ENCODE measurements at places on chromosomes 7 and 10.

- DNase-seq, result peak; percentile 5
These were observed 130.9 kb upstream of the ANKRD1 start for GRCh38 chr10:91051829-91052228.

GRCh38 chr10:113000442-113000841, 50.4 kb downstream of the TCF7L2 start:
- DNase-seq, result no peak

DNA sequence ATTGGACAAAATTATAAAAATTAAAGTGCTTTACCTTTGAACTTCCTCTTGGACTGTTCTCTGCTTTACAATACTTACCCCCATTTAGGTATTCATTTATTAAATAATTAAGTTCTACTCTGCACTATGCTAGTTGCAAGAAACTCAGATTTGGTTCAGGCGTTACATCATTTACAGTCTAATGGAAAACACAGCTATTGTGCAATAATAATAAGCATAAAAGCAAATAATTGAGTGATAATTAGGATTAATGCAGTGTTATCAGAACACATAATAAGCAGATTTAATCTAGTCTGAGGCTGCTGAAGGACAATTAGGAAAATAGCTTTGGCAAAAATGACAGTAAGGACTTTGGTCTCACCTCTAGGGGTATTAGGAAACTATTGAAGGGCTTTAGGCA, 493.2 kb upstream of the ADARB2 start:
- no peak for DNase-seq

DNA sequence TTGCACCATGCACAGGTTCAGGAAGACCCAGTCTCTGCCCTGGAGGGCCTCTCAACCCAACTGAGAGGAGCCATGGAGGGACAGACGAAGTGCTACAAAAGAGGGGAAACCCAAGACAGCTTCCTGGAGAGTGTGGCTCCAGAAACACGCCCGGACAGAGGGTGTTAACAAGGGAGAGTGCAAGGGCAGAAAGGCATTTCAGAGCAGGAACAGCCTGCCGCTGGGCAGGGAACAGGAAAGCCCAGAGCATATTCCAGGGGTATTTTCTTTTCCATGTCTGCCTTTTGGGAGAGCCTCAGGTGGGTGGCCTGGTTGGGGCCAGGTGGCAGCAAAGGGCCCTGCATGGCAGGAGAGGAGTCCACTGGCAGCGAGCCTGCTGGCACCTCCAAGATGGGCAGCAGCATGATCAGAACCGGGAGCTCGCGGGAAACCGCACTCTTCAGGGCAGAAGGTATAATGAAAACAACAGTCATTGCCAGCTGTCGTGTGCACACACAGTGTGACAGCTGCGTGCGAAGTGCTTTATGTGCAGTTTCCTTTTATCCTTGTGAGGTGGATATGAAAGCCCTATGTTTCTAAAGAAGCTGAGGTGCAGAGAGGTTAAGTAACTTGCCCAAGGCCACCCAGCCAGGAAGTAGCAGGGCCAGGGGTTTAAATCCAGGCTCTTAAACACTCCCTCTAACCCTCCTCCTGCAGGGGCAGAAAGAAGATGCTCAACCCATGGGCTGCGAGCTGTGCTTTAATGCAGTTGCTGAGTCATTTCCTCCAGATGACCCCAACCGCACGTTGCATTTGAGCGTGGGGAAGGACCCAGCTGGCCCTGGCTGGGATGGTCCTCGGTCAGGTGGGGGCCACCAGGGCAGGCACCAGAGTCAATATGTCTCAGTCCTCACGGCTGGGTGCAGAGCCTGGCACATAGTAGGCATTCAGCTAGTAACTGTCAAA, 128.6 kb downstream of the OAT start:
- DNase-seq, result no peak

- DNase-seq, result peak; percentile 72
These were observed at the start of gene DENND2A for GRCh38 chr7:140640727-140641523. Gene DENND2A, minus strand, starts transcription at chr7:140640813. Its CDS starts 38,416 bp downstream, at chr7:140602397.

DNA sequence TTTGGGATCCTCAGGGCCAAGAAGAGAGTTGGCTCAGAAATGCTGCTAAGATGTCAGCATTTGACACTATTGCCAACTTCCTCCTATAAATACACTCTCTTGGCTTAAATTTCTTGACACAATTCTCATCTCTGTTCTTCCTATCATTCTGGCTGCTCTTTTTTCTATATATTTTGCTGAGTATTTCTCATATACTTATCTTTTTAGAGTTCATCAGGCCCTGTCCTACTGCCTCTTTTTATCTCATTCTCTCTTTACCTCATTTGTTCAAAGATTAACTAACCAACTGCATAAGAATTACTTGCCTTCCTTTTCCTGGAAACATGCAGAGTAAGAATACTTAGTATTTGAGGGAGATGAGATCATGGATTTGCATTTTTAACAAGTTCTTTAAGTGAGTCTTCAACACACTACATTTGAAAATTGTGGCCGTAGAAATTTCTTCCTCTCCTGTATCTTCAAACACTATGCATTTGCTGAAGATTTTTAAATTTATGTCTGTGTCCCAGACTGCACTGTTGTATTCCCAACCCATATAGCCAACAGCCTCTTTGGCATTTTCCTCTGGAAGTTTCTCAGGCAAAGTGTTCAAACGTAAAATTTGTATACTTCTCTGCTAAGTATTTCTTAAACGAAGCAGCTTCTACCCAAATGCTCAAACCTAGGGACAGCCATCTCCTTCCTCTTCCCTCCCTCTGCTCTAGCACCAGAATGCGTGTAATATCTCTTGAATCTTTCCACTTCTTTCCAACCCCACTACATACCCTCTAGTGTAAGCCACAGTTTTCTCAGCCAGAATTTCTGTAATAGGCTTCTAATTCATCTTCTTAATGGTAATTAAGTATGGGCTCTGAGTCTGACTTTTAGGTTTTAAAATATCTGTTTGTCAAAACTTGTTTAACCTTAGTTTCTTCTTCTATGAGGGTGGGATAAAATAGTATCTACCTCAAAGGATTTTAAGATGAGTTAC, 35.5 kb downstream of the ARL4A start:
- no peak for DNase-seq

DNA sequence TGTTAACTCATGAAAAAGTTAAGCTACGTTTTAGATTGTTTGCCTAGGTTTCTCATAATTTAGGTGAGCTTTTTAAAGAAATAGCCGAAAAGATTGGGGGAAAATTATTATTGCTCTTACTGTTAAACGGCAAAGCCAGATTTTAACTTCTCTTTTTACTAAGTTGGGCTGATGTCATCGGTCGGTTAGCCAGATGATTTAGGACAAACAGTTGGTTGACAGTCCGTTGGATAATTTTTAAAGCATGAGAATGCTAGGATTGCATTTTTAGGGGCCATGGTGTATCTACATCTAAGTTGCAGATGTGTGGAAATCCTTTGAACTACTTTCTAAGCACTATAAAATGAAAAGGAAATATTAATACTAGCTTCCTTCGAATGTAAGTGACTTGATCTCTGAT, 280.9 kb upstream of the AKR1E2 start:
- no peak for DNase-seq

GRCh38 chr7:3243256-3243655, 57.8 kb upstream of the SDK1 start:
- no peak for DNase-seq

- no peak for DNase-seq
These were observed 85.3 kb downstream of the HECTD2 start for GRCh38 chr10:91495402-91495801.

- no peak for DNase-seq
These were observed 621 bp upstream of the FAM133B start for GRCh38 chr7:92590711-92591310.

- DNase-seq, result no peak
These were observed 25.2 kb downstream of the RAPGEF5 start for GRCh38 chr7:22331704-22332103.

DNA sequence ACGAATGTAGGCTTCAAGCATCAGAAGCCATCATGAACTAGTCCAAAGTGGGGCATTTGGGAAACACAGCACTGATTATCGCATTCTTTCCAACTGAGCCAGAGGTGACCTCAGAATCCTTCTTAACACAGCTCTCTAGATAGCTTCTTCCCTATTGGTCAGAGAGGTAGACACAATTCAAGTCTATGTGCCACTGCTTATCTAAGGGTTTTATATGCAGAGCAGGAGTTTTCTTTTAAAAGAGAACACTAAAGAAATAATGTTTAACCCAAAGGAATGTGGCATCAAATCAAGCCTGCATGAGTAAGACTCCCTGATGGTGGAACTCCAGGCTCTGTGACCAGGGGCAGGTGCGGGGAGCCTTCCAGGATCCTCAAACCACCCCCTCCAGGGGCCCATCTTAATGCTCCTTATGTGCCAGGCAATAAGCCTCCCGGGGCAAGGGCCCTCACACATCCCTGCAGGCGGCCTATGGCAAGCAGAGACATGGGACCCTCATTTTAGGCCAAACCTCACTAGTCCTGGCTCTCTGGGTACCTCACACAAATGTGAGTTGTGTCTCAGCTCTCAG, 13.8 kb downstream of the HSPA12A start:
- DNase-seq, result no peak

DNA sequence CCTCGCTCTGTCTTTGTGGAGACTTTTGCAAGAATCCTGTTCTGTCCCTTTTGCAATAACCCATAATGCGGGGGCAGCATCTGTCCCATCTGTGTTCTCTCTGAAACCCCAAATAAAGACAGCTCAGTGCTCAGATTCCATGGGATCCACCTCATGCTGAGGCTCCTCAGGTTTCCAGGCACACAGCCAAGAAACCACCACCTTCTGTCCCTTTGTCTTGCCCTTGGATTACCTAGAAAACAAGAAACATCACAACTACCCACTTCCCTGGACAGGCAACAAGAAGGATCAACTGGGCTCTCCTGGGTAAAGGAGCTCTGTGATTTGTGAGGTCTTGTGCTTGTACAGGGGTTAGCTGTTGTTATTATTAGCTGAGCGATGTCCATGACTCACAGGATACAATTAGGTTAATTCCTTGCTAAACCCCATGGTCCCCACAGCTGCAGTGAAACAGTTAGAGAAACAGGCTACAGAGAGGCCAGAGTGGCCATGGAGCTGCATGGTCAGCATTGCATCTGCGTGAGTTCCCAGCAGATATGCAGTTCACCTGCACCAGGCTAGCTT, 50.2 kb downstream of the CXCL12 start:
- no peak for DNase-seq

DNA sequence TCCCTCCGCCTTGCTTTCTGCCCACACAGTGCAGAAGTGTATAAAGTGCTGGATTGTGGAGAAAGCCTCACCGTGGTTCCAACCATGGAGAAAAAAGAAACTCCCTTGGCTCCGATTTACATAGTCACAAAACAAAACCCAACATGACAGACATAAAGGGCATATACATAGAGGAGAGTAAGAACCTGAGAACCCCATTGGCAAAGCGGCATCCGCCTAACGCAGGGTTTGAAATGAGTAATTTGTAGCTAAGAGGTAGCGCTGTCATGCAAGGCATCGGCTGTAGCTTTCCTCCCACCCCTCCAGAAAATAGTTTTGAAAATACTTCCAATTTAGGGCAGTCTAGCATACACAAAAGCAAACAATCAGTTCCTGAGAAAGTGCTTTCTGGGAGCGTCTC, 126.0 kb upstream of the NRBF2 start:
- no peak for DNase-seq

DNA sequence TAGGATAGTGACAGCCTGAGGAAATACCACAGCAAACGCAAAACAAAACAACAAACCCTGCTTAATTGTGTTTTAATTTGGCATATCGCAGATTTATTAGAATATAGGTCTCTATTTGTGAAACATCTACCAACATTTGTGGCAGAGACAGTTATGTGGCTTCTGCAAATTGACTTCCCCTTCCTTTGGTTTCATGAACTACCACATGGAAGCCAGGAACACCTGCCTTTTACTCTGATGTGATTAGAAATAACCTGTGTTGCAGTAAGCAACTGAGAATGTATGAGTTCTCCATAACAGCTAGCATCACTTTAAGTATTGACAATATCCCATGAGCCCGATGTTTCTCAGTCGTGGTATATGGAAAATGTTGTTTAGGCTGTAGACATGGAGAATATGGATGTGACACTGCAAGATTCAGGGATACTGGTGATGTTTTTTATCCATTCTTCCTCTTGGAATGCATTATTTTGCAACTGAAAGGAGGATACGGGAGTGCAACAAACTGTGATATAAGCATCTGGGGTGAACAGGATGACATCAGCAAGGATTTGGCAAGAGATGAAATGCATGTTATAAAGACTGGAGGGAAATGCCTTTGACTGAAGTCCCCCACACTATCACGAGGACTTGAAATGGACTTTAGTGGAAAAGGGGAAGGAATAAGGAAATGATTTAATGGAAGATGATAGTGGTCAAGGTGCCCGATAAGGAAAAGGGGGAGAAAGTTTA, 95.9 kb downstream of the CUBN start:
- no peak for DNase-seq

- DNase-seq, result no peak
These were observed 61.8 kb downstream of the SND1 start for GRCh38 chr7:127713758-127714157.

DNA sequence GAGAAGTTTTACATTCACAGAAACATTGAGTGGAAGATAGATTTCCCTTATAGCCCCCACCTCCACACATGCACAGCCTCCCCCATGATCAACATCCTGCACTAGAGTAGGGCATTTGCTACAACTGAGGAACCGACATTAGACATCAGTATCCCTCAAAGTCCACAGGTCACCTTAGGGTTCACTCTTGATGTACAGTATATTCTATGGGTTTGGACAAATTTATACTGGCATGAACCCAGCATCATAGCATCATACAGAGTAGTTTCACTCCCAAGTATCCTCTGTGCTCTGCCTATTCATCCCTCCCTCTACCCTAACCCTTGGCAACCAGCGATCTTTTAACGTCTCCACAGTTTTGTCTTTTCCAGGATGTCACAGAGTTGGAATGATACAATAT, 64.4 kb downstream of the VSTM4 start:
- no peak for DNase-seq

DNA sequence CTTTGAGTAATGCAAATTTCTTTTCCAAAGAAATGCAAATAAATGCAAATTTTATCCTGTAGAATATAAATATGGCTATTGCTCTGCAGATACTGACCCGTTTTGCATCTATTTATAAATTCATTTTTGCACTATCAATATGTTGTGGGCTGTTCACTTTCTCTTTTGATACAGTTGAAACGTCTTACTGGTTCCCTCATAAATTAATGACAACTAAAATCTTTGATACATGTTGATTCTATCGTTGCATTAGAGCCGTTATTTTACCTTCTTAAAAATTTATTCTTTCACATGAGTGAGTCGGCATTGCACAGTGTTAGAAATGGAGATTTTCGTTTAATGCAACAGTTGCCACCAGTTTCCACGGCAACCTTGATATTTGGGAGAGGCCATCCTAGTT, 689.3 kb upstream of the FOXK1 start:
- DNase-seq, result no peak

GRCh38 chr7:101273206-101273605, 28.3 kb upstream of the FIS1 start:
- DNase-seq, result no peak
